ENCODE measurements at places on chromosomes 3 and 15.

GRCh38 chr3:18725668-18726407 is 300.7 kb upstream of the SATB1 start:
- DNase-seq: no peak

DNA sequence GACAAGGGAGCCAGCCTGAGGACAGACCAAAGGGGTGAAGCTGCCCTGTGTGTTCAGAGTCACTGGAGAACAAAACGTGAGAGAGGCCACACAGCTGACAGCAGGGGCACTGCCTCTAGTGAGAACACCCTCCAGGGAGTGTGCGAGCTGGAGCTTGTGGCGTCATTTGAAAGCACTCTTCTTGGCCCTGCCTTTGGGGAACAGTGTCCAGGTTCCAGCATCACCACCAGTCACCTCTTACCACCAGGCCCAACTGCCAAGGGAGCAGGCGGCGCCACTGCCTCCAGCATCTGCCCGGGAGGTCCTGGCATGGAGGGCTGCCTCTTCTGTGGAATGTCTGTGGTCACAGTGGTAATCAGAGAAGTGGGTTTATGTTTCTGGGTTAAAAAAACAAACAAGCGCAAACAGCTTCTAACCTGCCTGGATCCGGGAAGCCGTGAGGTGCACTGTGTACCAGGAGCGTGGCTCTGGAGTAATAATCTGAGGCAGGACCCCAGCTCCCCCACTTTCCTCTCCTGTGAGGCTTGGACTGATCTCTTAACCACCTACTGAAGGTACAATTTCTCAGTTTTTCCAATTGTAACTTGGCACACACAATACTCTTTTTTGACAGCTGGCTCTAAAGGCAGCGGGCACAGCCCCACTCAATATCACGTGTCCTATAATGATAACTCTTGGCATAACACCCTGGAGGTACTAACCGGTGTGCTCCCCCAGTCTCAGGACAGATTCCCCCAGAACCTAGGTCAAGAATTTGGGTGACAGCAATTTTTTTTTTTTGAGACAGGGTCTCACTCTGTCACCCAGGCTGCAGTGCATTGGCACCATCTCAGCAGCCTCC is 32.2 kb upstream of the CDCP1 start:
- DNase-seq: no peak

DNA sequence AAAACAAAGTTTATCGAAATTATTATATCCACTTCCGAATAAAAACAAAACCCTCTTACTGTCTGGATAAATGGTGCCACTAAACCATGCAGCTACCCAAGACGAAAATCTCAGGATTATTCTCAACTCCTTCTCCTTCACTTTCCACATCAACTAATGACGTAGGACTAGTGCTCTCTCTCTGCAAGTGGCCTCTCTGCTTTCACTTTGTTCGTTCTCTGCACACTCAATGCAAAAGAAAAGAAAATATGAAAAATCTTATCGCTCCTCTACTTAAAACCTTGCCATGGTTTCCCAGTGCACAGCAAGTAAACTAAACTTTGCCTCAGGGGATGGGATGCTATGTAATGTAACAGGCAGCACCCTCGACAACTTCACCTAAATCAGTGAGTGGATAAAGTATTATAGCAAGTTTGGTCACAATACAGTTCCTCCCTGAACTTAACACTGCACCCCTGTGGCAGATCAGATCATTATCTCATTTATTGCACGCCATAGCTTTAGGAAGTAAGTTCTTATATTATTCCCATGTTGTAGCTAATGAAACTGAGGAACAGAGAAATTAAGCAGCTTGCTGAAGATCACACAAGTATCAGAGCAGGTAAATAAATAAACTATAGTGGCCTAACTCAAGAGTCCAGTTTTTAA is 262.7 kb upstream of the GADL1 start:
- no peak for DNase-seq

- DNase-seq: no peak
Measured at GRCh38 chr15:85037641-85038040, 56.0 kb downstream of the PDE8A start.

GRCh38 chr15:67300266-67301025 is 45.9 kb downstream of the IQCH start:
- no peak for DNase-seq

DNA sequence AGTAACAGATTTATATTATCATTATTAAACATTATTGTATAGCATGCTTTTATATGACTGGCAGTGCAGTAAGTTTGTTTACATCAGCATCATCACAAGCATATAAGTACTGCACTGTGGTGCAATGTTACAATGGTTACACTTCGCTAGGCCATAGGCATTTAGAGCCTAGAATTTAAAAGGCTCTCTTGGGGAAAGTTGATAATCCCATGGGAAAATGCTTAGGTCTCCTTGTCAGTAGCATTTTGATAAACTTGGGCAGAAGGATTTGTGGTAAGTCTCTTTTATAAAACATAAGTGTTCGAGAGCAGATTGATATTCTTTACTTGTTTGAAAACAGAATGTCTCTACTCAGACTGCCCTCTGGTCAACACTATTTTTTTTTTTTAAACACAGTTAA is 7.5 kb downstream of the DTWD1 start:
- no peak for DNase-seq

Data from NCI-H748 treated with DMSO at 0.1 percent for 48 hours (cell line).